ENCODE measurements at places on chromosomes 2 and 18.

- DNase-seq = no peak
Measured at GRCh38 chr18:48418539-48419276, 9.5 kb upstream of the ZBTB7C start.

DNA sequence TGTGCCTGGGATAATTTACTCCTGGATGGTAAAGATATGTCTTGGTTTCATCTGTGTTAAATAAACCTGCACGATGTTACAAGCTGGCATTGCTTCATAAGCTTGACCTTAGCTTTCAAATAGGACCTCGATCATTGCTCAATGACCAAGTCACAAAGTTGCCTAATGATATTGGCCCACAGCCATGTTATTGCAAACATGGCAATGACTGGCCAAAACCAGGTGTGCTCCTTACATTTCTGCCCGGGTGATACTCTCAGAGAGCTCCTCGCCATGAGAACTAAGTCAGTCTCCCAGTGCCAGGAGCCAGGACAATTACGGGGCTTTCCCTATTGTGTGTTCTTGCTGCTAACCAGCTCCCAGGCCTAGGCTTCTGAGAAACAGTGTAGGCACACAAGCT is 72.5 kb upstream of the CYP1B1 start:
- DNase-seq = no peak

GRCh38 chr2:231655894-231656293 is 52.4 kb upstream of the PTMA start:
- no peak for DNase-seq

GRCh38 chr18:7980656-7981055 is 413.5 kb downstream of the PTPRM start:
- DNase-seq = no peak

GRCh38 chr2:128969374-128969773 is 650.7 kb upstream of the HS6ST1 start:
- no peak for DNase-seq

- no peak for DNase-seq
Measured at GRCh38 chr2:224865016-224865415, 148.9 kb upstream of the CCDC195 start.

DNA sequence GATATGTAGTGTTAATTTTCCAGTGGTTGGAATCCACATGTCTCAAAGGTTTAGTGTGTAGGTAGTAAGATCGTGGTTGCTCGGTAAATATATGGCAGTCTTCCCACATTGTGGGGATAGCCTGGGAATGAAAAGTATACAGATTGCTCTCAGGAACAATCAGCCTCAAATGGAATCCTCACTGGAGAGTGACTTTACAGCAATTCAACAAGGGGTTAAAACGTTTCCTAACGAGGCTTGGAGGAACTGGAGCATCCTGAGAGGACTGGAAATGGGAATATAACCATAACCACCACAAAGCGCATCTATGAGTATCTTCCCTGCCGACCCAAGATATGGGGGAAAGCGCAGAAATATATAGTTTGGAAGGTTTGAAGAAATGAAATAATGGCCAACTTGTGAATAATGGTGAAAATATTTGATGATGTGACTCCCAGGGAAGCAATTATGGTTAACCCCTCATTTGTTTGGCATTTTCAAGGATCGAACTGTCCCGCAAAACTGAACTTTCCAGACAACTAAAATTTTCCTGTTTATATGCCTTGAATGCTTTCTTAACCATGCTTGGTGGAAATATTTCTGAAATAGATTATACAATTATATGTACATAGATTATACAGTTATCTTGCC is 100.7 kb upstream of the FOSL2 start:
- no peak for DNase-seq

GRCh38 chr2:122704109-122704563 is 948.7 kb downstream of the TSN start:
- no peak for DNase-seq

- DNase-seq = no peak
Measured at GRCh38 chr2:216754336-216754735, 59.0 kb upstream of the IGFBP5 start.

- DNase-seq = no peak
Measured at GRCh38 chr2:66667301-66667700, 232.4 kb downstream of the MEIS1 start.

DNA sequence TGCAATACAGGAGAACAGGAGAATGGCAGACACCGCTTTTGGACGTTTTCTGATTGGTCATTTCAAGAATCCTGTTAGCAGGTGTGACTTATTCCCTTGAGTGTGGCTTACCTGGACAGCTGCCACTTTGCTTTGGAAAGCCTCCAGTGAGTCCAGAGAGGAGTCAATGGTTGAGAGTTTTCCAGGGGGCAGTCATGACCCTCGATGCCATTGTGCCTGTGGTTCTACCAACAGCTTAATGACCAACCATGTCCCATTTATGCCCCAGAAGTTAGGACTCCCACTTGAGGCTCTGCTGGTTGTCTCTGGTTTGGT is 12.4 kb downstream of the IGFBP2 start:
- DNase-seq = no peak

GRCh38 chr2:224196810-224197209 is 157.7 kb upstream of the SERPINE2 start:
- no peak for DNase-seq

GRCh38 chr18:52387175-52387574 is 47.2 kb downstream of the DCC start:
- no peak for DNase-seq

DNA sequence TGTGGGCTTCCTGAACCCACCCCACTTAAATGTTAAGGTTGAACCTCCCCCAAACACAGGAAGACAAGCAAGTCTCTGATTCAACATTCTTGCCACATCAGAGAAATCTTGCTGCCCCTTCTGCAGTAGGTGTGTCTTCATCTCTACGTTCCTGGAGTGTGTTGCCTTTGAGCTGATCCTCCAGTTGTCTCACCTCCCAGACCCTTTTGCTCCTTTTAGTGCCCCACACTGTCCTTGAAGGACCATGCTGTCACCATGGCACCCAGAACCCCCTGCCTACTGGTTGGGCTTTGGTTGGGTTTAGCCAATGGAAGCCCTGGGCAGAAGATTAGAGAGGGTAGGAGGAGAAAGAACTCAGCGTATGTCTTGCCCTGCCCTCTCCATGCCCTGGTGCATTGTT is 10.7 kb downstream of the CAB39 start:
- DNase-seq = peak; percentile 16

DNA sequence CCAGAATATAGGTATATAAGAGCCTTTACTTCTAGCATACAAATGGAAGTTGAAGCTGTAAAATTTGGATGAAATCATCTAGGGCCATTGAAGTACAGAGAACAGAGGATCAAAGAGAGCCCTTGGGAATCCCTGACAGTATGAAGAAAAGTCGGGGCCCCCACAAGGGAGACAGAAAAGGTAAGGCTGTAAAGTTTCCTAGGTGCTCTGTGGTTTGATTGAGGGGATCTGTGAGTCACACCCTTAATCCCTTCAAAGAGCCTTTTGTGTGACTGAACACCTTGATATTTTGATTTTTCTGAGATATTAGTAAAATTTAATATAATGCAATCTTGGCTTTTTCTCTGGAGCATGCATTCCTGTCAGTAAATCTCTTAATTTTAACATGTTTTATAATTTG is 961.7 kb upstream of the TMEFF2 start:
- no peak for DNase-seq

DNA sequence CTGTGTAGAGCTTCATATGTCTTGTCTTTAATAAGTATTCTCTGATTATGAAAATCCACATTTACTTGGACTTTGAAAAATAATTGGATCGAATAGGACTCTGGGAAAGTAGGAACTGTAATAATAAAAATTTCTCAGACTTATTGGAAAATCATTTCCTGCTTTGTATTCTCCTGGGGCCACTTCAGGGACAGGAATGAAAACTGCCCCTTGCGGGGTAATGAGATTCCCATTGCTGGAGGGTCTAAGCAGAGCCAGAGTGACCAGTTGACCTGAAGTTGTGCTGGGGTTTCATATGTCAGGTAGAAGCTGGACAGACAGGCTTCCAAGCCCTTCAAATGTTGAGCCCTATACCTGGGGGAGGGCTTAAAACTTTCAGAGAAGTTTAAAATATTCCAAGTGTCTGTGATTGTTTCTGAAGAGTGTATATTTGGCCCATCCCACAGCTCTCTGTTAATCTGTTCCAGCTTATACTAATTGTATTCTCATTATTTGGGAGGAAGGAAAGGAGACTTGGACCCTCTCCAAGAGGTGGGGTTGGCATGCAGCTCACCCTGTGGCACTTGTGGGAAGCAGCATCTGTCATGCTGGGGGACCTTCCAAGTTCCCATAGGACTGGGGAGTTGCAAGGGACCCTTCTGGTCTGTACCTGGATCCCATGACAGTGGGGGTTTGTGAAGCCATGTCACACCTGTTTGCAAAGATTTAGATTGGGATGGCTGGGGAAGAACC is 268.7 kb upstream of the ATP5MC3 start:
- DNase-seq = no peak

DNA sequence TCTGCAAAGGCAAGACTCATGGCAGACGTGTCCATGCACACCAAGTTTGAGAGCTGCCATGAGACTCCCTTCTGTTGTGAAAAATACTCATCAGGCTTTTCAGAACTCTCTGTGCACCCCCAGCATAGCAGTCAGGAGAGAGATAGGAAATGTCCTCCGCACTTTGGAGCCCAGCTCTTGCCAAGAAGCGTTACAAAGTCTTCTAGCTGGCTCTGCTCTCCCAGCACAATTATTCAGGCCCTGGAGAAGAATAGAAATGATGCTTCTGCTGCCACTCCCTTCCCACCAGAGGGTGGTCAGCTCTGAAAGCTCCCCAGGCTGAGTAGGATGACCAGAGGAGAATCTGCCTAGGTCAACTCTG is 594.4 kb upstream of the ID2 start:
- DNase-seq = no peak

DNA sequence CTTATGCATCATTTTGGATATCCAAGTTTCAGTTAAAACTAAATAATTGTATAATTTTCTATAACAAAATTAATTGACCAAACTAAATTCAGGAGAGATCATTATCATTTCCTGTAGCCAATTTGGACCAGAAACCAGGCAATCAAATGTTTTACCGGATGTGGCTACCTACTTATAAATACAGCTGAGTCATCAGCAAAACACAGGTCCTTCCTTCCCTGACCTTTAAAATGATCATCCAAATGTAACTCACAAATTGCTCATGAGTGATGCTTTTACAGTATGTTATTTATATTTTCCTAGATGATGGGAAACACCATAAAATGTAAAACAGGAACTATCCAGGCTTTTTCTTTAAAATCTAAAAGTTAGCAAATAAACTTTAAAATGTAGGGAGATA is 133.7 kb downstream of the CBLN2 start:
- DNase-seq = no peak

GRCh38 chr2:47023332-47023731 is 107.7 kb upstream of the MCFD2 start:
- DNase-seq = no peak

DNA sequence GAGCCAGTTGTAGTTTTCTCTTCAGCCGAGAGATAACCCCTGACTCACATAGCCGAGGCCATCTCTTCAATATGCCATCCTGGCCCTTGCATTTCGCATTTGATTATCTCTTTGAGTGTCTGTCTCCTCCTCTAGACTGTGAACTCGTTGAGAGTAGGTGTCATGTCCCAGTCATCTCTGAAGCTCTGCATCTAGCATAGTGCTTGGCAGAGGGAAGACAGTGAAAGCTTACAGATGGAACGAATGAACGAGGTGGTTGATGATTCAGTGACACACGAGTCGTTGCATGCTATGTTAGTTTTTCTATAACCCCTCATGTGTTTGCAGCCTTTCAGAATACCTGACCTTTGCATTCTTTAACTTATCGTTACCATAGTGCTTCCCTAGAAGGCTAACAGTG is 59.9 kb upstream of the CYRIA start:
- no peak for DNase-seq

- DNase-seq = no peak
Measured at GRCh38 chr2:74427551-74427950, 6.0 kb downstream of the WDR54 start.

DNA sequence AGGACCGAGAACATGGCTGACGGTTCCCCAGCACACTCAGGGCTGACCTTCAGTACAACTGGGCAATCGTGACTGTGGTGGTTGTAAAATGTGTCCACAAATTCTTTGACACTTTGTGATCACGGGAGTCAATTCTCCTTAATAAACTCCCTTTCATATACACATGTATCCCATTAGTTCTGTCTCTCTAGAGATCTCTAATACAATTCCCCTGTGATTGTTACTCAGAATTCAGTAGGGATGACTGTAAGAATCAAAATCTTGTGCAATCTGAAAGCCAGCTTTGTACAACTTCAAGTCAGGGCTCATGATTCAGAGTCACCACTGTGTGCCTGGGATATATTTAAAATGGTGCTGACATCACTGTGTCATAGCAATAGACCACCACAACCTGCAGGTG is 89.5 kb upstream of the LMAN1 start:
- DNase-seq = no peak

- DNase-seq = no peak
Measured at GRCh38 chr18:23460285-23461273, 7.5 kb downstream of the RIOK3 start.

DNA sequence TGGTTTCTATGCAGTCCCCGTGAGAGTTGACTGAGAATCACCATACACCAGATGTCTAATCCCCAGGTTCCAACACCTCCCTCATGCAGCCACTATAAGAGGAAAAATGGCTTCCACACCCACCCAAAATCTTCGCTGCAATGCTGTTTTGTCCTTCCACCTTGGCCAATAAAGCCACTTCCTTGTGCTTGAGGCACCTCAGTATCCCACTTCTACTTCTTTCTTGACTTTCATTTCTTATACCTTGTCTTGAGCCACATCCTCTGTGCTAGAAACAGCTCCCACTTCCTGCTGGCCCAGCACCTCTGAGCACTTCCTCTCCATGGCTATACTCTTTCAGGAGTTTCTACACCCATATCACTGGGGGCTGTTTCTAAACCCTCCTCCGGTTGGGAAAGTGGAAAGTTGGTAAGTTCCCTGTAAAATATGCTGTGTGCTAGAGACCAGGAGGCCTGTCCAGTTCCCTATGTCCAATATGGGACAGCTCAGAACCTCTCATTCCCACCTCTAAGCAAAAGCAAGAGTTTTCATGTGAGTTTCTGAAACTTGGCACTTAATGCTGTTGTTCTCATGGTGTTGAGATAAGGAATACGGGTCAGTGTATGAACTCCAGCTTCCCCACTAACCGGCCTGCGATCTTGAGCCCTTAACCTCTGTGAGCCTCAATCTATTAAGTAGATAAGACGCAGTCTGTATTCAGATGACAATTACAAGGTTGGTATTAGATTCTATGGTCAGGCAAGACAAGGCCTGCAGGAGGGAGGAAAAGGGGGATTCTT is 209.1 kb upstream of the ID2 start:
- DNase-seq = no peak

DNA sequence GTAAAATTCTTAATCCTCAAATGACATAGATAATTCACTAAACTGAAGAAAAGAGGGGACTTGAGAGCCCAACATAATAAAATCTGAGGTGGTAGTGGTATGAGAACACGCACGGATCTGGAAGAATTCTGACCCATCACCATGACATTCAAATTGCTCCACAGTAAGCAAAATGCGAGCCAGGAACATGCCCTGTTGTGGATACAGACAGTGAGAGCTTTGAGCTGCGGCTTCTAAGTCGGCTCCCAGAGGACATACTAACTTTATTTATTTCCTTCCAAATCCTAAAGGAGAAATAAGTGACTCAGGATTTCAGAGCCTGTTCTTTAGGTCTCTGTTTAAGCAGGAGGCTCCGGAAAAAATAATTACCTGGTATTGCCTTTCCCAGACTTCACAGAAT is 143.4 kb upstream of the SMAD7 start:
- no peak for DNase-seq

- DNase-seq = no peak
Measured at GRCh38 chr18:27808683-27809082, 368.2 kb downstream of the CDH2 start.

GRCh38 chr2:128573531-128573930 is 254.9 kb upstream of the HS6ST1 start:
- DNase-seq = no peak

- no peak for DNase-seq
Measured at GRCh38 chr2:46945671-46946070, 30.1 kb upstream of the MCFD2 start.

Measured in activated T-cell treated with anti-CD3 and anti-CD28 coated beads for 4 hours (primary cell).